A673 (cell line): ENCODE measurements at places on chromosomes 7 and 10. TPM values are rescaled to one million over a fixed set of nuclear protein-coding genes. Genes with fewer than 3 reads are reported as not detected.

DNA sequence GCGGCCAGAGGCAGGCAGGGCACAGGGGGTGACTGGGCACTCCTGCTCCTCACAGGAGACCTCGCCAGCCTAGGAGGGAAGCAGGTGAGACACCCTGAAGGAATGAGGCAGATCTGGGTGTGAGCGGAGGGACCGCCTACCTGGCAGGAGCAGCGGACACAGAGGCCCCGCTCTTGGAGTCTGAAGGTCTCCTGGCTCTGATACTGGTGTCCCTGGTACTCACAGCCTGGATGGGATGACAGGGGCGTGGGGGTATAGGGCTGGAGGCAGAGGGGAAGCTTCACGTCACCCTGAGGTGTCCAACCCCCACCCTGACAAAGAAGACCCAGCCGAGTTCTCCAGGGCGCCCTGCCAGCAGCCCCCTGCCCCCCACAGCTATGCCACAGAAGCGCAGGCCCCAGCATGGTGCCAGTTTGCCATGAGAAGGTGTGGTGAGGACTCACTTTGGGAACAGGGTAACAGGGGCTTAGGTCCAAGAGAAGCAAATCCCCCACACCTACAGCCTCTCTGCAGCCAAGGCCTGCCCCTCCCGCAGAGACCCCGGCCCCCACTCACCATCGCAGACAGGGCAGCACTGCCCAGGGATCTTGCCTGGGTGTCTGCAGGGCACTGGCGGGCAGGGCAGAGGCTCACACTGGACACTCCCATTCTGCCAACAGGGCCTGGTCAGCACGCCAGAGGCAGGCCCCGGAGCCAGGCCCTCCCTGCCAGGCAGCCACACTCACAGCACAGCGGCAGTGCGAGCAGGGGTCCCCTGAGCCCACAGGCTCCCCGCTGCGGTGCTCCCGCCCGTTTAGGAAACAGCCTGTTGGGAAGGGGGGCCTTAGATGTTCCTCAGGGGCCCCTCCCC is 17.0 kb downstream of the KCP start:
- no peak for DNase-seq

DNA sequence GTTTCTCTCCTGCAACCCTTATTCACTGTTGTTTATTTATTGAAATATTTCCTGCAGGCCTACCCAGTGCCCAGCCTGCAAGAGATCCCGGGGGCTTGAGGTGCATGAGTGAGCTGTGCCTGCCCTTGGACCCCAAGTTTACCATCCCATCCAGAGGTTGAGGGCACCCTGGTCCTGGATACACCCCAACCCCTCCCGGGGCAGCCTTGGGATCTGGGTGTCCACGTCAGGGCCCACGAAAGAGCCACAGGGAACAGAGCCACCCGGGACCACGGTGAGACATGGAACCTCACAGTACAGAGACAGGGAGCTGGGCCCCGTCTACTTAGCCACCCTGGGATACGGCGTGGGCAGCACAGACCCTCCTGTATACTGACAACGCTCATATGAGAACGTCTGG is 28.8 kb upstream of the PDGFA start:
- DNase-seq, result no peak

GRCh38 chr7:133429371-133429770 is 176.5 kb downstream of the EXOC4 start:
- no peak for DNase-seq

GRCh38 chr10:92027141-92027540 is 103.6 kb downstream of the BTAF1 start:
- DNase-seq, result no peak

- DNase-seq, result no peak
Observed at GRCh38 chr7:20797042-20797461, 10.4 kb upstream of the SP8 start.

GRCh38 chr10:13450069-13450468 is 78.7 kb downstream of the BEND7 start:
- peak; percentile 16 for DNase-seq

Gene ANKRD61
- 0.98 and 1.1 TPM in 2 replicates for total RNA-seq

GRCh38 chr7:138900035-138900828 is 81.0 kb downstream of the KIAA1549 start:
- DNase-seq, result peak; percentile 45

DNA sequence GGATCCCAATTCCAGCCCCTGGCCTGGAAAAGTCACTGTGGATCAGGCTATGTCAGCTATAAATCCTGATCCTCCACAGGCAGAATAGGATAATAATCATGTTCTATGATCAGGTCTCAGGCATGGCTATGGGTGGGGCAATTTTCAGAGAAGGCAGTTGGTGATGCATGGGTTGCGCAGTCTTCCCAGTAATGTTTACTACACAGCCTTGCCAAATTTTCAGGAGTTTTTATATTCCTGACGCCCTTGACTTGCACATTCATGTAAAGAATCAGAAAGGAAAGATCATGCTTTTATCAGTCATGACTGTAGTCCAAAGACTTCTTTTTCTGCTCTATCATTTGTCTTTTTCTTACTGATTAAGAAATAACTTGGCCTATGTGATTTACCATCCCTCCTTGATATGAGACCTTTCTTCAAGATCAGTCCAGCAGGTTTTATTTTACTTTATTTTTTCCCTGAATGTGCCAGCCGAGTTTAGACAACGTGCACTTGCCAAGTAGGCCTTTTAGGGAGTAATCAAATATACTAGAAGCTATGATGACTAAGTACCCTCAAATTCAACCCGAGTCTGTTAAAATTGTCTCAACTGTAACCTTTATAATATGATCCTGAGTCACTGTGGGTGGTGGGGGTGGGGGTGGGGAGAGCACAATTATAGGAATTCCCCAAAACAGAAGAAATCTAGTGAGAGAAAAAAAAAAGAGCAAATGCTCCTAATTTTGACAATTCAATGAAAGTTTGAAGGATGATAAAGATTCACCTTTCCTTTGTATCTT is 31.9 kb downstream of the ARL4A start:
- DNase-seq, result peak; percentile 70

DNA sequence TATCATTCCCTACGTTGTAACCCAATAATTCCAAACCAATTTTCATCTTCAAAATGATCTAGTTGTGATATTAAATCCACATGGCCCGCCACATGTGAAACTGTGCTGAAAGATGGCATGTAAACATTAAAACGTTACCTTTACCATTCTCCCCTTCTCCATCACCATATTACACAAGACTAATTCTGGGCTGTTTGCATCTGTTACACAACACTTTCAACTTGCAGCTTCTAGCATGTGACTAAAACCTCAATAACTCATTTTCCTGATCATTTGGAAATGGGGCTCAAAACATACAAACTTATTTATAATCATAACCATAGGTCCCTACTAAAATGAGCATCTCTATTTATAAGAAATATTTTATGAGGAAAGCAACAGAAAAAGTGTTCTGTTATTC is 4.7 kb downstream of the MTERF1 start:
- no peak for DNase-seq

DNA sequence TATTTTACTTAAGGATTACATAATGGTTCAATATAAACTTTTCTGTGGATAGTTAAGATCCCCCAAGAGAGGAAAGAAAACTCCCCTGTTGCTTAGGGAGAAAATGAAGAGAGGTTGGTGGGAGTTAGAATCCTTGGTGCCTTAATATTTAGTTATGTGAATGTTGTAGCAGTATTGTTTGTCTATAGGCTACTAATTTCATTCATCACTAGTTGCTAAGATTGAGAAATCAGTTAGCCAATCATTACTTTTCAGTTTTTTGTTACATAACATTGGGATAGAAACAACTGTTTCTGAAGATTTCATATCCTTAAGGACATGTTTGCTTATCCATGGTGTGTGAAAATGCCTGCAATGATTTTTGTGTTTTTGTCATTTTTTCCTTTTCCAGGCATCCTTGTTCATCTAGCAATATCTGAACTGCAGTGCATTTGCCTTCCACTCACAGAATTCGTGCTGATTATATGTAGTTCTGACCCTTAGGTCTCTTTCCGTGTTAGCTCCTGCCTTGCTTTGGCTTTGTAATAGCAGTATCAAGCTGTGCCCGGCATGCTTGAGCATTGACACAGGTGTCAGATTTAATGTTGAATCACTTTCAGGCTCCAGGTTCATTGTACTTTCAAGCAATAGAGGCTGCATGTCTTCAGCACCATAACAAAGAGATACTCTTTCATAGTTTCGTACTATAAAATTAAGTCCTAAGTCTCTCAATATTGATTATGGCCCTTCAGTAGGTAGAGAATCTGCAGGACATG is 85.0 kb downstream of the PODXL start:
- no peak for DNase-seq

- DNase-seq, result no peak
Observed at GRCh38 chr7:30598121-30598876, 3.6 kb downstream of the GARS1 start.

GRCh38 chr7:156445997-156446761 is 194.4 kb upstream of the RNF32 start:
- no peak for DNase-seq

DNA sequence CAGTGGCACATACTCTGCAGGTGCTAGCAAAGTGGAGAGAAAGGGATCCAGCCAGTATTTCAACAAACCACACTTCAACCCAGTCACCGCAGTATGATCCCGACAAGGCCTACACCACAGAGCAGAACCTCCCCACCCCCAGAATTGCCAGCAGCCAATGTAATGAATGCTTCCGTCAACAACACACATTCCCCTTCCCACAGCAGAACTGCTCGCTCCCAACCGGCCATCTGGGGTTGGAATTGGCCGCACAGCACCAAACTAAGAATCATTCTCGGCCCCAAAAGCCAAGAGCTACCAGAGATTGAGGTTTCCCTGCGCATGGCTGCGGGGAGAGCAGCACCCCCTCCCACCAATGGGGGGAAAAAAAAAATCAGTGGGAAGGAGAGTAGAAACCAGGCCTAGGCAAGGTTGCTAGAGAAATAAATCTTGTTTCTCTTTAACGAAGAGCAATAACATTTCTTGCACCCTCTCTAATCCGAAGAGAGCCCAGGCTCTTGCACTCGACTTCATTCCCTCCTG is 1.1 kb downstream of the WASL start:
- DNase-seq, result peak; percentile 71

GRCh38 chr10:24606021-24606420 is 117.7 kb downstream of the ARHGAP21 start:
- DNase-seq, result no peak

DNA sequence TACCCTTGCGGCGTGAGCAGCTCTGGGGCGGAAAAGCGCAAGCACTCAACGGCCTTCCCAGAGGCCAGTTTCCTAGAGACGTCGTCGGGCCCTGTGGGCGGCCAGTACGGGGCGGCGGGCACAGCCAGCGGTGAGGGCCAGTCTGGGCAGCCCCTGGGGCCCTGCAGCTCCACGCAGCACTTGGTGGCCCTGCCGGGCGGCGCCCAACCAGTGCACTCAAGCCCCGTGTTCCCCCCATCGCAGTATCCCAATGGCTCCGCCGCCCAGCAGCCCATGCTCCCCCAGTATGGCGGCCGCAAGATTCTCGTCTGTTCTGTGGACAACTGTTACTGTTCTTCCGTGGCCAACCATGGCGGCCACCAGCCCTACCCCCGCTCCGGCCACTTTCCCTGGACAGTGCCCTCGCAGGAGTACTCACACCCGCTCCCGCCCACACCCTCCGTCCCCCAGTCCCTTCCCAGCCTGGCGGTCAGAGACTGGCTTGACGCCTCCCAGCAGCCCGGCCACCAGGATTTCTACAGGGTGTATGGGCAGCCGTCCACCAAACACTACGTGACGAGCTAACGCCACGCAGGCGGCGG is 12.6 kb downstream of the TRIM8 start:
- DNase-seq, result no peak

Gene TRIL
- 4.8 and 9.2 TPM in 2 replicates for total RNA-seq

Gene ZNF398
- total RNA-seq, result 22.3 and 23.3 TPM in 2 replicates

DNA sequence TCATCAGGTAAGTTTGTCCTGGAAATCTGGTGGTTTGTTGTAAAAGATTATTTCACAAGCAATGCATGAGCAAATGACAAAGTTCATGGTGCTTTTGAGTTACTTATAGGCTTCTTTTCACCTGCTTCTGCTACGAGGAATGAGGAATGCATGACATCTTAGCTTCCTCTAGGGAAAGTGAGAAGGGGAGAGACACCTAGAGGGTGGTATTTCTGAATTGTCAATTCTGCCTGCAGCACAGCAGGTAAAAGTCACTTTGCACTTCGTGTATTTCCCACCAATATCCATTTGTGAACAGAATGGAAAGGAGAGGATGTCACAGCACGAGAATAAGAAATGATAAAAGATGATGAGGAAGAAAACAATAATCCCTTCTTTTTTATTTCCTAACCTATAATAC is 153.4 kb upstream of the FEZF1 start:
- DNase-seq, result no peak

GRCh38 chr7:23981314-23981713 is 271.3 kb downstream of the STK31 start:
- no peak for DNase-seq

Gene PPP1R3A
- not detected in 2 replicates for total RNA-seq

DNA sequence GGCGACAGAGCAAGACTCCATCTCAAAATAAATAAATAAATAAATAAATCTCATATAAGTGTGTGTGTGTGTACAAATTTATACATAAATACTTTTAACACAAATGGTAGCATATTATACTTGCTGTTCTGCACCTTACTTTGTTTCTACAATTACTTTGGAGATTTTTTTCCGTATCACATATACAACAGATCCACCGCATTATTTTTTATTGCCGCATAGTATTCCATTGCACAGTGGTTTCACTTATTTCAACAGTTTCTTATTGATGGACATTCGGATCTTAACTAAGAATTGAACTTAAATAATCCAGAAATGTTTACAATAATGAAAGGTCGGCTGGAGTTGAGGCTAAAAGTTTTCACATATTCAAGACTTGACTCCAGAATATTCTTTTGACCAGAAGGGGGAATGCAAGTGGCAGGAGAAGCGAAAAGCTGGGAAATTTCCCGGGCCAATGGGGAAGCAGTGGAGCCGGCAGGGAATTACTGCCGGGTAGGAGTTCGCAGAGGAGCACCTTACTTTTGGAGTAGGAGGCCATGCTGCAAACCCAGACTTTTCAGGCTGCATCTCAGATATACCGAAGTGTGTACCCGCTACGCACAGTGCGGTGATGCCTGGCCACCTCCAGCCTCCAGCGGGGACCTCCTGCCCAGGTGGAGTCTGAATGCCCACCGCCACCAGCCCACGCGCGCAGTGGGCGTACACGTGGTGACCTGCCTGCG is 415 bp upstream of the CNNM1 start:
- DNase-seq, result no peak

DNA sequence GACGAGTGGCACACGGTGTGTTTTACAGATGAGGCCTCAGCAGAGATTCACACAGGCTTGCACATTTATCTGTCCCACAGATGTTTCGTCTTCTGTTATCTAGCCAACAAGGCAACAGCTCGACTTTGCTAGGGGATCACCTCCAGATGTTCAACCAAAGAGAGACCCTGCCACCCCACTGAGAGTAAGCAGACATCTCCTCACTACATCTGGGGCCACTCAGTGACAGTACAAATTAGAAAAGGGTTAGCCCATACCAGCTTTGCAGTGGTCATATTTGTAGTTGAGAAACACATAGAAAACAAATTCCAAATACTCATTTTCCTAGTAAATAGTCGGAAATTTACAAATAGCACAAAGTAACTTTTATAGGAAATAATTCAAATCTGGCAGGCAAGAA is 164.2 kb downstream of the HDAC9 start:
- no peak for DNase-seq
